ENCODE measurements at places on chromosomes 5 and 9.
A peak's percentile ranks its signal among the peaks of the same experiment; 100 is the strongest.

DNA sequence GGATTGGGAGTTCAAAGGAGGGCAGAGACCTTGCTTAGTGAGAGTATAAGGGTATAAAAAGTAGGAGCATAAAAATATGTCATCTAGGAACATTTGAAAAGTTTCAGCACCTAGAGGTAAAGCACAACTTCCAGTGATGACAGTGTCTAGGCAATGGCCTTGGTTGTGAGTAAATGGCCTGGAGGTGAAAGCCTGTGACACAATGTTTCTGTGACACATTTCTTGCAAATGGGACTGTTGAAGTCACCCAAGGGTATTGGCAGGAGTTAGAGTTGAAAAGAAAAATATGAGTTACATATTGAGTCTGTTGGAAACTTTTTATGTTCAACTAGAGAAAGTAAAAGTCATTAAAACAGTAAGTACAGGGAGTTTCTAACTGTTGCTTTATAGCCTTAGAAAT, 14.8 kb downstream of the C5orf47 start:
- DNase-seq = no peak

DNA sequence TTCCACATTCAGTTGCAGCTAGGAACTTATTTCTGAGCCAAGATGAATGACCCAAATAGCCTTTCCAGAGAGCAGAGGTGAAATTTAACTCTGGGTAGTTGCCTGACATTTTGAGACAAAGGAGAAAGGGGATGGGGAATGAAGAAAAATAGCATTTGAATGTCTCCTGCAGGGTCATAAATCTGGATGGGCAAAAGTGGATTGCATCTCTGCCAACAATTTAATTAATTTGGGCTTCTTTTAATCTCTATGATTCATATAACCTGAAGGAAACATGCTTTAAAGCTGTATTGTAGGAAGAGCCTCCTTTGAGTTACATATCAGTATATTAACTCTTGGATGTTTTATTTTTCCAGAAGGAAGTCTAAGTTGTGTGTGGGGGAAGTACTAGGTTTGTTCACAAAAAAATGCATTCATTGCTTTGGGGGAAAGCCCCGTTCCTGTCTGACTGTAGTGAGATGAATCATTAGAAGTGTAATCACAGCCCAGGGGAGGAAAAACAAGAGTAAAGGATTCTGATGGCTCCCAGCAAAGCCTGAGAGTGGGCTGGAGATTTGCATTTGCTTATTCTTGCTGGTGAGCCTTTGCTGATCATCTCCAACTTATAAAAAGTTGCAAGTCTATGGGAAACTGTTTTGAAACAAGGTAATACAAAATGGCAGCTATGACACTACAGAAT, 133.0 kb upstream of the IQGAP2 start:
- DNase-seq = no peak

- DNase-seq = no peak
Observed at GRCh38 chr5:137122075-137122474, 377.1 kb downstream of the SPOCK1 start.

DNA sequence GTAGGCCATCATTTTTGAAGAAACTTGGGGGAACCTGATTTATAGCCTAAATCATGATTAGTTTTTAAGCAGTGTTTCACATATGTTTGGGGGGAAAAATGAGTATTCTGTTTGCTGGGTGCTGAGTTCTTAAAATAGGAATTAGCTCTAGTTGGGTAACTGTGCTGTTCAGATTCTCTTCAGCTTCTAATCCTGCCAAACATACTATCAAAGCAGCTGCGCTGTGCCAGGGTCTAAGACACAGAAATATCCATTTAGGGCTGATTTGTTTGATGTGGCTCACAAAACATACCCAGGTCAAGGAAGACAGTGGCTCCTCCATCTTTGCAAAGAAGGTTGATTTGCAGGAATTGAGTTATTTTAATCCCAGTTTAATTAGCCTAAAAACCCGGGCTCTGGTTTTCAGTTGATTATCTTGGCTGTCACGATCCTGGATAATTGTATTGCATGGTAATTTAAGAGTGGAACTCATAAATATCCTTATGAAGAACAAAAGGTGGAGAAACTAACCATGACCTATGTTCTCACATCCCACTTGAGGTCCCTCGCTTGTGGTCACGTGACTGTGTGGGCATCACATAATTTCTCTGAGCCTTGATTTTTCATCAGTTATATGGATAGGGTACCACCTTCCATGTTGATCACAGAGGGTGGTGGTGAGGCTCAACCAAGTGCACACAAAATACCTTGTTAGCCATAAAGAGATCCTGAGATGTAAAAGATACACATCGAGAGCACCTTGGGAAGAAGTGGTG, 18.7 kb downstream of the CYFIP2 start:
- DNase-seq = no peak

DNA sequence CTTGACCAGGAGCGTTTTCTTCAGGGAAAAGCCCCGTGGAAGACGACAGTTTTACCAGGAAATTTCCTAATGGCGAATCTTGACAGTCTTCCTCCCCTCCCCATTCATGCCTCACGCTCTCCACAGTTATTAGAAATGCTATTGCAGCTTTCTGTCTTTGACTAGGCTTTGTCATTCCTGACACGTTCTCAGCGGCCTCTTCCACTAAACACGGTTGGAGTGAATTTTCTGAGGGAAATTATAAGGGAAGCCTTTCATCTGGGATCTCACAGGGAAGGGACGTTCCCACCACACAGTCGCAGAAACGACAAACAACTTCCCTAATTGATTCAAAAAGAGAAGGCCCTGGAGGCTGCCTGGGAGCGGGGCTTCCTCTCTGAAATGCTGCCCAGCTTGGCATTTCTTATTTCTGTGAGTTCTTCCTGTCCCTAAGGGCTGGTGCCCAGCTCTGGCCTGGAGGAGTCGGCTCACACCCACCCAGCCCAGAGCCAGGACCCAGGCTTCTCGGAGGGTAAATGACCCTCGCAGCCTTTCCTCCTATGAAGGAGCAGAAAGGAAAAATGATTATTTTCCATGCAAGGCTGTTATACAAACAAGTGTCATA, 57.1 kb upstream of the PPP1R26 start:
- DNase-seq = no peak

GRCh38 chr5:140112685-140113179, 1.2 kb upstream of the PURA start:
- DNase-seq = no peak

GRCh38 chr5:139648205-139649081, at the start of gene CXXC5:
Gene CXXC5, plus strand, starts transcription at chr5:139648349. Its CDS starts 32,175 bp downstream, at chr5:139680524.
- DNase-seq = peak; percentile 56

DNA sequence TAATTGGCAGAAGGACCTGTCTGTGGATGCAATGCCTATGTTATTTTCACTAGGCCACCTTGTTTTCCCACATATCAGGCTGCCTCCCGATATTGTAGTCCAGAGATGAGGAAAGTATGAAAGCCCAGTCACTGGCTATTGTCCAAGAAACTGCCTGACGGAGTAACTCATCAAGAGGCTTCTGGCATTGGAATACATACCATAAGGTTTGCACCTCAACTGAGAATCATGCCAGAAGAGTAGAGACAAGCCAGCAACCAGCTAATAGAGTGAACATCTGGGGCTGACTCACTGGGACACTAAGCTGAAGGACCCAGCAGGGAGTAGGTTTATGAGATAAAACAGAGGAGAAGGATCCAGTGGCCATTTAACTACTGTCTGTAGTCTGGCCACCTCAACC, 137.2 kb upstream of the FST start:
- no peak for DNase-seq

DNA sequence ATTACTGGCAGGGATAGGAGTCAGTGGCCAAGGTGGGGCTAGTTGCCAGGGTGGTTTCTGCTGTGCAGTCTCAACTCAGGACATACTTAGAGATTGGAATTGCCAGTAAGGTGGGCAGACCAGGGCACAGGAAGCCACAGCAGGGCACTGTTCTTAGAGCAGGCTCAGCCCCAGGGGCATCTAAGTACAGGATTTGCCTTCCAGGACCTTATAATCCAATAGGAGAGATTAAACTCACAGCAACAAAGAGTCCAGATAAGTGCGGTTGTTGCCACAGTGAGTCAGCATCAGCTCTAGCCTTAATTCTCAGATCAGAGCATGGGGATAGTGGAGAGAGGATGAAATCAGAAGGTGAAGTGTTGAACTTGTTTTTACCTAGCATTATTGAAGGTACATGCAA, 265.8 kb upstream of the TRPC7 start:
- DNase-seq = no peak

GRCh38 chr9:4494332-4494731, 4.1 kb downstream of the SLC1A1 start:
- no peak for DNase-seq

DNA sequence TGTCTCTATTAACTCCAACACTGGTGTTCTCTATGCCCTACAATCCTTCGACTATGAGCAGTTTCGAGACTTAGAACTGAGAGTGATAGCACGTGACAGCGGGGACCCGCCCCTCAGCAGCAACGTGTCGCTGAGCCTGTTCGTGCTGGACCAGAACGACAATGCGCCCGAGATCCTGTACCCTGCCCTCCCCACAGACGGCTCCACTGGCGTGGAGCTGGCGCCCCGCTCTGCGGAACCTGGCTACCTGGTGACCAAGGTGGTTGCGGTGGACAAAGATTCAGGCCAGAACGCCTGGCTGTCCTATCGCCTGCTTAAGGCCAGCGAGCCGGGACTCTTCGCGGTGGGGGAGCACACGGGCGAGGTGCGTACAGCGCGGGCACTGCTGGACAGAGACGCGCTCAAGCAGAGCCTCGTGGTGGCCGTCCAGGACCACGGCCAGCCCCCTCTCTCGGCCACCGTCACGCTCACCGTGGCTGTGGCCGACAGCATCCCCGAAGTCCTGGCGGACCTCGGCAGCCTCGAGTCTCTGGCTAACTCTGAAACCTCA, 2.0 kb downstream of the PCDHGA11 start:
- no peak for DNase-seq

DNA sequence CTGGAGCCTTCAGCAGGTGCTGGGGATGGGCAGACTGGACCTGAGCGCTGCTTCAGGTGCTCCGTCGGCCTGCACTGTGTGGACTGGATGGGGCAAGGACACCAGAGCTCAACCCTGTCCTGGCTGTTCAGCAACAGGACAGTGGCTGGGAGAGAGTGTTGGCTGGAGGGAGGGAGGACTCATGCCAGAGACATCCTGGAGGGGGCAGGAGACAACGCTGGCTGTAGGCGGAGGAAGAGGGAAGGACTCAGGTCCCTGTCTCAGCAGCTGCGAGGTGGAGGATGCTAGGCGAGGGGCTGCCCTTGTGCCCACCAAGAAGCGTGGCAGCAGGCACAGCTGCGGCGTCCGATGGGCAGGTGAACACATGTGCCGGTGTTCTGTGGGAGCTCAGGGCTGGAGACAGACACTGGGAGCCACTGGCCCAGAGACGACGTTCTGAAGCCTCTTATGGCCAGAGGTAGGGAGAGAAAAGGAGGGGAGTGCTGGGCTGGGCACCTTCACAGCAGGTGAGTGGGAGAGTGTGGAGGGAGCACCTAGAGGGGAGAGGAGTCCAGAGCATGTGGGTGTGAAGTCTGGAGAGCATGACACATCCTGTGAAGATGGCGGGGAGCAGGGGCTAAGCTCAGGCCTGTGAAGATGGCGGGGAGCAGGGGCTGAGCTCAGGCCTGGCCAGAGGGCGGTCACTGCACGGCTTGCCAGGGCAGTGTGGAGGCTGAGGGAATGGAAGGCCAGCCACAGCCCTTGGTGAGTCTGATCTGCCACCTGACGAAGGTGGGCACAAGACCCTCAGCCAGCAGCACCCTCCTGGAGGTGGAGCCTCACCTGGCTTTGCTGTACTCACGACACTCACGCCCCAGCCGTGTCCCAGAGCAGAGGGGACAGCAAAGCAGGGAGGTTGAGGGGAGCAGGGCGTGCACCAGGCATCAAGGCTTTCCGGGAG, 79.1 kb upstream of the FCN1 start:
- no peak for DNase-seq

DNA sequence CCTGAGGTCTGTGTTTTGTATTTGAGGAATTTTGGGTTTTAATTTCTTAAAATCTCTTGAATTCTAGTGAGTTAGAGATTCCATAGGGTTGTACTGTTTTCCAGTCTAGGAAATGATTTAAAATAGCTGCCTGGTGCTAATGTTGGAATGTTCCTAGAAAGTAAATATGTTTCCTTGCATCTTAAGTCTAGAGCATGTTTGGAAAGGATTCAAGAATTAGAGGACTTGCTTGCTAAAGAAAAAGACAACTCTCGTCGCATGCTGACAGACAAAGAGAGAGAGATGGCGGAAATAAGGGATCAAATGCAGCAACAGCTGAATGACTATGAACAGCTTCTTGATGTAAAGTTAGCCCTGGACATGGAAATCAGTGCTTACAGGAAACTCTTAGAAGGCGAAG, 41.8 kb downstream of the LMNB1 start:
- no peak for DNase-seq

DNA sequence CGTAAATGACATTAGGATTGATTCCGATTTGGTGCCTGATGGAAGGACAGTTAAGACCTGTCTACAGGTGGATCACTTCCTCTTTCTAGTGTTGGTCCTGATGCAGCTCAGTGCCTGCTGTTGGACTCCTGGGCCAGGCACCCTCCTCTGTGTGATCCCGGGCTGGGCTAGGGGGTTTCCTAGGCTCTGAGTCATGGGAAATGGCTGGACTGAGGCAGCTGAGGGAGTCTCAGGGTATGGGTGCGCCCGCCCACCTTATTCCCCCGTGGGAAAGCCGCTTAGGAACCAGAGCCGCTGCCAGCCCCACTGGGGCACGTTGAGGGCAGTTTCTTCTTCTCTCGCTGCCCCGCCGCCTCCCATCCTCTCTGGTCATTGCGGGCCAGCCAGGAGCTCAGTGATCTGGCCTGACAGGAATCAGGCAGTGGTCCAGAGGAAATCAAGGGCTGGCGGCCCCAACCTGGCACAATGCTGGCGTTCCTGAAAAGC, 12.9 kb downstream of the TCF7 start:
- DNase-seq = no peak

DNA sequence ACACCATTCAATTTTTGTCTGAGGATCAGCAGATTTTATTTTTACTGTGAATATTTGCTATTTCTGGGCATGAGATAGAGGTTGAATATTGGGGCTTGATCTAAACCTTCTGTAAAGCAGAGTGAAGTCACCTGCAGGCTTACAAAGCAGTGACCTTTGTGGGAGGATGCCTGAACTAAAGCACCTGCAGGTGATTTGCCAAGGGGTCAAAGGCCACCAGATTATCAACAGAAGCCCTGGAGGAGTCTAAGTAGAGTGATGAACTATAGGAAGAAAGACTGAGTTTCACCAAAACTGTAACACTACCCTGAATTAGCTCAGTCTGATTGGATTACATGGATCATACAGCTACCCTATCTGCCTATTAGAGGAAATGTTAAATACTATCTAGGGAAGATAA, 144.3 kb upstream of the PRLR start:
- no peak for DNase-seq

DNA sequence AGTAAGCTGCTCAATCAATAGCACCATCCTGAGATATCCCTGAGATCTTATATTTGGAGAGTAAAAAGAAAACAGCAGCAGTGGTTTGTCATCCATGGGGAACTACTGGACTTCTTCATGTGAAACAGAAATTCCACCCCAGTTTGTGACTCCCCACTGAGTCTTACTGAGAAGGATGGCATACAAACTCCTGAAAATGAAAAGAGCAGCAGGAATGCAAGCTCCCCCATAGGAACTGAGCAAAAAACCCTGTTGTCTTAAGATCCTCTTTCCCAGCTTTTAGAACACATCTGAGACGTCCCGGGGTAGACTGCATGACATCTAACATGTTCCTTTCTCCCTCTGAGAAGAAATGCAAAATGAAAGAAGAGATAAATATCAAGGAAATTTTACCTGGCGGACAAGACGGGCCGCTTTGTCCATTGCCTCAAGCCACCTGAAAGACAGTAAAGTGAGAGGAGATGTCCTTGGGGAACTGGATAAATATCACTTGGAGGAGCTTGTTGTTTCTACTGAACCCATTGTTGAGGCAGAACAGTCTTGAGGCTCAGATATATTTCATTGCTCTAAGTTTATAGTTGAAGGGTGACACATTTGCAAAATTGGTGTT, 117.1 kb downstream of the NUDT12 start:
- no peak for DNase-seq

GRCh38 chr9:38106488-38106887, 37.5 kb upstream of the SHB start:
- no peak for DNase-seq
